Effector memory CD8-positive, alpha-beta T cell (primary cell): ENCODE measurements at places on chromosomes 1 and 21.
A peak's percentile ranks its signal among the peaks of the same experiment; 100 is the strongest.

GRCh38 chr1:4452701-4453100 is 201.7 kb upstream of the AJAP1 start:
- H3K27me3 ChIP-seq, result peaks cover 49% of the 10 kb centered on the region
- H3K36me3 ChIP-seq, result no peaks in the 10 kb centered on the region
- no peak for DNase-seq
- no peak overlapping the region for H3K27ac ChIP-seq
- no peak overlapping the region for H3K4me3 ChIP-seq

GRCh38 chr1:82108843-82109242 is 308.1 kb downstream of the ADGRL2 start:
- no peak for DNase-seq
- no peaks in the 10 kb centered on the region for H3K36me3 ChIP-seq
- no peak overlapping the region for H3K4me3 ChIP-seq
- H3K27ac ChIP-seq, result no peak overlapping the region
- H3K4me1 ChIP-seq, result no peaks in the 10 kb centered on the region

DNA sequence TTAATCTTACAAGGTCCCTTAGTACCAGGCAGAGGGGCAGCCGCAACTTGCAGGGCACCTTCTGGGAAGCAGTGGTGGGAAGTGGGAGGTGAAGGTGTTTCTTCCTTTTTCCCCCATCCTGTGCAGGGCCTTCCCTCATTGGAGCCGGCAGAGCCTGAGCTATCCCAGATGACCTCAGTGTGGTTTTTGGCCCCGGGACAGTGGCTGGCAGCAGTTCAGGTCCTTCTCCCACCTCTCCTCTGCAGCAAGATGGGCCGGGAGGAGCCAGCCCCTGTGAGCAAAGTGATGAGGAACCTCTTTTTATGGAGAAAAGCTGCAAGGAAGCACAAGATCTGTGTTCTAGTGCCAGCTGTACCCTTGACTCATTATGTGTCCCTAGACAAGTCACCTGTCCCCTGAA is 6.8 kb downstream of the PFKFB2 start:
- H3K27ac ChIP-seq, result no peak overlapping the region
- H3K4me1 ChIP-seq, result peaks cover 1% of the 10 kb centered on the region
- DNase-seq, result no peak
- H3K27me3 ChIP-seq, result no peaks in the 10 kb centered on the region
- no peak overlapping the region for H3K4me3 ChIP-seq
- peaks cover 3% of the 10 kb centered on the region for H3K36me3 ChIP-seq

- H3K36me3 ChIP-seq, result no peaks in the 10 kb centered on the region
- no peak overlapping the region for H3K27ac ChIP-seq
- peak; percentile 83 for DNase-seq
- peaks cover 8% of the 10 kb centered on the region for H3K27me3 ChIP-seq
These were observed 14.5 kb upstream of the CPT2 start for GRCh38 chr1:53182111-53182593.

DNA sequence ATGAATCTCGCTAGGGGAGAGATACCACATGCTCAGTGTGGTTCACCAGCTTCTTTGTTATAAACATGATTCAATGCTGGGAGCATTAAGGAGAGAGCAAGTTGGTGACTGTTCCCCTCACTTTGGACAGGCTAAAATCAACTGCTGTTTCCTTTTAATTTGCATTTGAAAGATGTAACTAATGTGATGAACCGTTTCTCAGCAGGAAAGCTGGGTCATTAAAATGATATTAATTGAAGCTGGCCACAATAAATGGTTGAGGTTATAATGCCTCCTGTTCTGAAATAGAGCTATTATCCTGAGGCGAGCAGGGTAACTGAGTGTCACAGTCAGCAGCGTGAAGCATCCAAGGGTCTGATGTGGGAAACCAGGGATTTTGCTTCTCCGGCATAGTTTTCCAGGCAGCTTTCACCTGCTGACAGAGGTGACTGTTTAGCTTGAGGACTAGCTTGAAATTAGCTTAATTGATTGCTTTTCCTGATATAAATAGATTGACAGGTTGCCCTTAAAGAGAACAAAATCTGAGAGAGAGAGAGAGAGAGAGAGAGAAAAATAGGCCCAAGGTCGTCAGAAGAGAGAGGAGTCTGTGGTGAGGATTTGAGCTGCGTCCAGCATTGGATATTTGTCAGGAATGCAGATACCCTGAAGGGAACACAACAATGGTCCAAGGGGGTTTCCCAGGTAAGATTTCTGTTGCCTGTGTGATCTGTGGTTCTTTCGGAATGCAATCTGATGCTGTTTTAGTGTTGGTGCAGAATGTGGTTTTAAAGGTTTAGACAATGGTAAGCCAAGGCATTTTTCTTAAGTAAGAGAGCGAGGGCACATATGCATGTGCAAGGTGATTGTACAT is 209.7 kb downstream of the PATJ start:
- no peak overlapping the region for H3K4me3 ChIP-seq
- H3K4me1 ChIP-seq, result no peaks in the 10 kb centered on the region
- no peaks in the 10 kb centered on the region for H3K36me3 ChIP-seq

- no peak for DNase-seq
- no peak overlapping the region for H3K4me3 ChIP-seq
- H3K27me3 ChIP-seq, result no peaks in the 10 kb centered on the region
- no peaks in the 10 kb centered on the region for H3K4me1 ChIP-seq
- H3K27ac ChIP-seq, result no peak overlapping the region
These were observed 206.9 kb upstream of the FMN2 start for GRCh38 chr1:239884796-239885195.

DNA sequence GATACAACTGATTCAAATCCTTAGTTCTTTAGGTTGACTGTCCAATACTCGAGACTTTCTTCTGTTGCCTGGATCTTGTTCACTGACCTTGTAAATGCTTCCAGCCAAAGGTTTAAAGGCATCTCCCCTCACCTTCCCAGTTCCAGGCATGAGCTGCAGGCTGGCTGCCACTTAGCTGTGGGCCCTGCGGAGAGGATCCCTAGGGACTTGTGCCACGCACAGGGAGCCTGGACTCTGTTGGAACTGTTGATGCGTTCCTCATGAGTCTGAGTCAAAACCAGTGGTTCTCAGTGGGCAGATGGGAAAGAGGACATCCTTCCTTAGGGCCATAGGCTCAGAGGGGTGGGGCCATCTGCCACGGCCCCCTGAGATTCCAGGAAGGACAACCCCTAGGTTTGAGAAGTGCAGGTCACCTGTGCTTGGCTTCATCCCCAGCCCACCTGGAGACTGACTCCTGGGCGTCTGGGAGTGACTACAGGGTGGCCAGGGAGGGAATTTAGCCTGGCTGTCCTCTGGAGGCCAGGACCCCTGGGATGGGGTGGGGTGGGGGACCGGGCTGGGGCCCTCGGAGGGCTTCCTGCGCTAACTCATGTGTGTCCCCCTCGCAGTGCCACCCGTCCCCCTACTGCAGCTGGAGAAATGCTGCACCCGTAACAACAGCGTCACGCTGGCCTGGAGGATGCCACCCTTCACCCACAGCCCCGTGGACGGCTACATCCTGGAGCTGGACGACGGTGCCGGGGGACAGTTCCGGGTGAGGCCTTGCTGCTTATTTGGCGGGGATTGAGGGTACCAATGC is 37.6 kb upstream of the GNPAT start:
- H3K36me3 ChIP-seq, result no peaks in the 10 kb centered on the region
- H3K27ac ChIP-seq, result no peak overlapping the region
- H3K4me3 ChIP-seq, result no peak overlapping the region
- DNase-seq, result no peak
- H3K27me3 ChIP-seq, result peaks cover 66% of the 10 kb centered on the region

- H3K4me1 ChIP-seq, result no peaks in the 10 kb centered on the region
- no peaks in the 10 kb centered on the region for H3K27me3 ChIP-seq
- no peak for DNase-seq
- H3K36me3 ChIP-seq, result no peaks in the 10 kb centered on the region
These were observed 6.4 kb upstream of the RPE65 start for GRCh38 chr1:68456202-68456601.

DNA sequence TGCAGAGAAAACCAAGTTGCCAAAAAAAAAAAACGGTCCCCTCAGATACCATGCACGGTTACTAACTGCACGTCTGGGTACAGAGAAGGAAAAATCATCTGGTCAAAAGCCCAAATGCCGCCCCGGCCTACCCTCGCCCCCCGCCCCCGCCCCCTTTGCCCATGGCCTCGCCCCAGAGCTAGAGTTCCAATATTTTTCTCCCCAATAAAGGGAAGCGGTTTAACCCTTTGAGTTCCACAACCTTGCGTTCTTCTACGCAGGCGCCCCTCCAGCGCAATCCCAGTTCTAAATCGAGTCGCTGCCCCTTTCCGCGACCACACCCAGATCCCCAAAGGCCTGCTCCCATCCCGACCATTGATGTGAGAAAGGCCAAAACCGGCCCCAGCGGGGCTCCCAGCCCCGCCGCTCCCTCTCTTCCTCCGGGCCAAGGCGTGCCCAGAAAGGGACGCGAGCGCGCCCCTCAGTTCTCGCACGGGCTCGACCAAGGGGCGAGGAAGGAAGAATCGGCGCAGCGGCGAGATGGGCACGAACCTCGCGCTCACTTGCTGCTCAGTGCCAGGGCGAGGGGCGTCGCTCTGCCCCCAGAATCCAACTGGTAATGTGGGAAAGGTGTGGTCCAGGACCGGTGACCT is 797 bp downstream of the WDR47 start:
- H3K27me3 ChIP-seq, result no peaks in the 10 kb centered on the region
- peak overlapping the region; percentile 71 for H3K27ac ChIP-seq
- H3K4me3 ChIP-seq, result peak overlapping the region; percentile 84
- DNase-seq, result no peak
- H3K36me3 ChIP-seq, result peaks cover 27% of the 10 kb centered on the region
- peaks cover 4% of the 10 kb centered on the region for H3K4me1 ChIP-seq

DNA sequence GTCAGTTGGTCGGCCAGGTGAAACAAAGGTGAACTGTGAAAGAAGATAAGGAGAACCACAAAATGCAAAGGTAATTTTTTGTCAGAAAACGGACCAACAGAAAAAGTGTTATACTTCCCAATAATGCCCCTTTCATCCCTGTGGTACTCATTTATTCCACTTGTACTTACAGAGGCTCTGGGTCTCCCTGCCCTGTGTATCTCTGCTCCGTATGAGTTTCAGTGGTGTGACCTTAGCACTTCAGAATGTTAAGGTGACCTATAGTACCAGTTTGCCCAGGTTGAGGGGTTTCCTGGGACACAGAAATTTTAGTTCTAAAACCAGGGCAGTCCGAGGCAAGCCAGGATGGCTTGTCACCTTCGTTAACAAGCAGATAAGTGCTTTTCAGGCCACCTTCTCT is 254.8 kb downstream of the OLFM3 start:
- H3K27me3 ChIP-seq, result peaks cover 6% of the 10 kb centered on the region
- H3K4me1 ChIP-seq, result no peaks in the 10 kb centered on the region
- H3K4me3 ChIP-seq, result no peak overlapping the region
- H3K36me3 ChIP-seq, result no peaks in the 10 kb centered on the region

- no peaks in the 10 kb centered on the region for H3K36me3 ChIP-seq
- H3K4me1 ChIP-seq, result no peaks in the 10 kb centered on the region
- DNase-seq, result no peak
- no peak overlapping the region for H3K27ac ChIP-seq
- no peak overlapping the region for H3K4me3 ChIP-seq
These were observed 23.8 kb downstream of the SDC3 start for GRCh38 chr1:30884723-30885122.

- H3K27ac ChIP-seq, result peak overlapping the region; percentile 9
- no peak for DNase-seq
- no peaks in the 10 kb centered on the region for H3K4me1 ChIP-seq
- no peaks in the 10 kb centered on the region for H3K36me3 ChIP-seq
- H3K4me3 ChIP-seq, result no peak overlapping the region
These were observed 3.9 kb downstream of the PKLR start for GRCh38 chr1:155297384-155297783.

- no peak overlapping the region for H3K27ac ChIP-seq
- H3K4me1 ChIP-seq, result no peaks in the 10 kb centered on the region
- no peaks in the 10 kb centered on the region for H3K36me3 ChIP-seq
- H3K4me3 ChIP-seq, result no peak overlapping the region
- peaks cover 17% of the 10 kb centered on the region for H3K27me3 ChIP-seq
These were observed 53.5 kb upstream of the FOXD3 start for GRCh38 chr1:63268876-63269275.

DNA sequence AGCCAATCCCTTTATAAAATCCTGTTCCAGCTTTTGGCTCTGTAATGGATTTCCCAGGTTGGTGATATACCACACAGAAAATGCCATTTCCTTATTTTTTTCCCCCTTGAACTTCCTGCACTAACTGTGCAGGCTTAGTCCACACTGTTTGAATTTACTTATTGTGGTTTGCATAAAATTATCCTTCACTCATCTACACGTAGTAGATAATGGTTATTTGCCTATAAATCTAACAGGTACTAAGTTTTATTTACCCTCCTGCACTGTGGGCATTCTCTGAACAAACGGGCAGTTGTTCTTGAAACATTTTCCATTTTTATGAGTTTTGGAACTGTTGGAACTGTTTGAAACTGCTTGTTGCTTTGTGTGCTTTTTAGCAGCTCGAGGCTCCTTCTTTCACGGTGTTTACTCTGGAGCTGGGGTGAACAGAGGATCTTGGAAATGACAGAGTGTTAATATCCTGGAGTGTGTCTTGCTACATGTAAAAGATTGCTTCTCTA is 23.0 kb upstream of the KIFAP3 start:
- H3K4me3 ChIP-seq, result no peak overlapping the region
- H3K36me3 ChIP-seq, result no peaks in the 10 kb centered on the region
- H3K4me1 ChIP-seq, result no peaks in the 10 kb centered on the region
- H3K27me3 ChIP-seq, result peaks cover 35% of the 10 kb centered on the region
- no peak overlapping the region for H3K27ac ChIP-seq

DNA sequence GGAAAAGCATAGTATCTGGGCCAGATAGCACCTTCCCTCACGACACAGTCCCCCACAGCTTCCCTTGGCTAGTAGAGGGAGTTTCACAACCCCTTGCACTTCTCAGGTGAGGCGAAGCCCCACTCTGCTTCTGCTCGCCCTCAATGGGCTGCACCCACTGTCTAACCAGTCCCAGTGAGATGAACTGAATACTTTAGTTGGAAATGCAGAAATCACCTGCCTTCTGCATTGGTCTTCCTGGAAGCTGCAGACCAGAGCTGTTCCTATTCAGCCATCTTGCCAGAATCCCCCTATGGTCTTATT is 243.2 kb upstream of the FAM78B start:
- no peaks in the 10 kb centered on the region for H3K4me1 ChIP-seq
- no peaks in the 10 kb centered on the region for H3K36me3 ChIP-seq
- H3K4me3 ChIP-seq, result no peak overlapping the region

DNA sequence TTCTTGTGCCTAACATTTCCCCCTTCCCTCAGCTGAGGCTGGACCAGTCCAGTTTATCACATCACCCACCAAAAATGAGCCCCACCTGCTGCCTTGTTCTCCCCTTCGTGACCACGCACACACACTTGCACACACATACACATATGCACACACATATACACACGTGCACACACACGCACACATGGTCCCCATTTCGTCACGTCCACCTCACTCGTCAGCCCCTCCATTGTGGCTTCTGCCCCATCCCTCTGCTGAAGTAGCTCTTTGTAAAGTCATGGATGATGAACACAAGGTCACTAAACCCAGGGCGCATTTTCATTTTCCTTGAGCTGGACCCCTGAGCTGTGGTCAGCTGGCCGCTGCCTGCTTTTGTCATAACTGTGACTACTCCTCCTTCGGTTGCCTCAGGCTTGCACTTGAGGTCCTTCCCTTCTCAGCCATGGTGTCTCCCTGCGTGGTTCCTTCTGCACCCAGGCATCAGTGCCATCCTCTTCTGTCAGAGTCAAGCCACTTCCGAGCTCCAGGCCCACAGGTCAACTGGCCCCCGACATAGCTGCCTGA is 93.8 kb downstream of the SYT2 start:
- peaks cover 21% of the 10 kb centered on the region for H3K4me1 ChIP-seq
- peak overlapping the region; percentile 4 for H3K4me3 ChIP-seq
- H3K27me3 ChIP-seq, result peaks cover 34% of the 10 kb centered on the region
- peak overlapping the region; percentile 6 for H3K27ac ChIP-seq
